Astrocyte (in vitro differentiated cells and primary cell): ENCODE measurements at places on chromosomes 11 and 22. TPM values are rescaled to one million over a fixed set of nuclear protein-coding genes. Genes with fewer than 3 reads are reported as not detected.

The DNAJB7 gene
- total RNA-seq, result not detected in 2 replicates

The CNIH2 gene
- total RNA-seq, result 12.2 and 12.3 TPM in 2 replicates

The LRRC74B gene
- total RNA-seq, result 0.19 TPM in 1 of 2 replicates, not detected in the other

The C11orf86 gene
- not detected in 2 replicates for total RNA-seq

The MAFF gene
- 12.0 and 18.2 TPM in 2 replicates for total RNA-seq

The SMC1B gene
- not detected in 2 replicates for total RNA-seq

The OR8J3 gene
- not detected in 2 replicates for total RNA-seq

The NARS2 gene
- total RNA-seq, result 10.1 and 10.2 TPM in 2 replicates

The CNGA4 gene
- total RNA-seq, result 0.16 and 0.31 TPM in 2 replicates

The APOA5 gene
- total RNA-seq, result not detected in 2 replicates

The SAA2 gene
- total RNA-seq, result not detected in 2 replicates

The PKP3 gene
- total RNA-seq, result 1.1 and 2.1 TPM in 2 replicates

The OVOL1 gene
- 0.22 and 1.0 TPM in 2 replicates for total RNA-seq
